ENCODE measurements at places on chromosomes 12 and 14. TPM values are rescaled to one million over a fixed set of nuclear protein-coding genes. Genes with fewer than 3 reads are reported as not detected.

Gene OLR1
- under 0.01 TPM for total RNA-seq

Gene DPF3
- 11.4 TPM for total RNA-seq

Gene RNASE7
- not detected for total RNA-seq

Gene TEX52
- not detected for total RNA-seq

Gene TDRD9
- total RNA-seq: 0.06 TPM

Gene MYF5
- total RNA-seq: not detected

Gene KRT6C
- not detected for total RNA-seq

Gene OAS1
- 31.3 TPM for total RNA-seq

Gene EML5
- 0.13 TPM for total RNA-seq

Gene AQP6
- total RNA-seq: not detected

Gene FGF6
- total RNA-seq: not detected

Measured in bladder microvascular endothelial cell (primary cell).